ENCODE measurements at places on chromosomes 2 and 18. TPM values are rescaled to one million over a fixed set of nuclear protein-coding genes. Genes with fewer than 3 reads are reported as not detected.

DNA sequence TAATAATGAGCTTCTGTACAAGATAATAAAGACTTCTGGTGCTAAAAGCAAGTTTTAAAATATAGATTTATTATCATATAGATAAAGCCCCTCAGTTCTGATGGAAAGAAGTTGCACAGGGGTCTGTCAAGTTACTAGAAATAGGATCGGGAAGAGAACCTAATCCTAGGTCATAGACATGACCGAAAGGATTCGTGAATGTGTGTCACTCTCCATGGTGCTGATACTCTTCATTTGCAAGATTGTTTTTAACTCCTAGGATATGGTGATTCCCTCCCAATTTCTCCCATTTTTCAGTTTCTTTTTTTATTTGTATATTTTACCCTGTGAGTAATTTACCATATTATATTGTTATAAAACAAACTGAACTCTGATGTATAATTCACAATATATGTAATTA lies 58.9 kb upstream of the CTNNA2 start:
- DNase-seq: no peak

GKN2 gene
- not detected for total RNA-seq

SCYGR4 gene
- total RNA-seq: not detected

DNA sequence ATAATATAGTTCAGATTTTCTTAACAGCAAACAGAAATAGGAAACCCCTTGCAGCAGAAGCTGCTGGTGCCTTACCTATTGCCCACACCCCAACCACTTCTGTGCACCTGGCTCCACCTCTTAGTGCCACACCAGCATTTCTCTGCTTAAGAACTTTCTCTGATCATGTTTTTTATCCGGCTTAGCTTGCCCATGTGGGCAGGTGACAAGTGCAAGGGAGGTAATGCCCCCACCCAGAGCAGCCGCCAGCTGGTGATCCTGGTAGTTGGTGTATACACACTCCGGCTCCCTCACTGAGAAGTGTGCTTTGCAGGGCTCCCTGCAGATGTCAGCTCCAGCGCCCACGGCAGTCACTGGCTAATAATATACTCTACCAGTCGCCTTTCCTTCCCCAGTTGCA lies 126.3 kb downstream of the ALPK2 start:
- DNase-seq: no peak

PDE6D gene
- total RNA-seq: 37.5 TPM

GRCh38 chr2:79223539-79223938 lies 64.0 kb upstream of the REG3A start:
- DNase-seq: no peak

DNA sequence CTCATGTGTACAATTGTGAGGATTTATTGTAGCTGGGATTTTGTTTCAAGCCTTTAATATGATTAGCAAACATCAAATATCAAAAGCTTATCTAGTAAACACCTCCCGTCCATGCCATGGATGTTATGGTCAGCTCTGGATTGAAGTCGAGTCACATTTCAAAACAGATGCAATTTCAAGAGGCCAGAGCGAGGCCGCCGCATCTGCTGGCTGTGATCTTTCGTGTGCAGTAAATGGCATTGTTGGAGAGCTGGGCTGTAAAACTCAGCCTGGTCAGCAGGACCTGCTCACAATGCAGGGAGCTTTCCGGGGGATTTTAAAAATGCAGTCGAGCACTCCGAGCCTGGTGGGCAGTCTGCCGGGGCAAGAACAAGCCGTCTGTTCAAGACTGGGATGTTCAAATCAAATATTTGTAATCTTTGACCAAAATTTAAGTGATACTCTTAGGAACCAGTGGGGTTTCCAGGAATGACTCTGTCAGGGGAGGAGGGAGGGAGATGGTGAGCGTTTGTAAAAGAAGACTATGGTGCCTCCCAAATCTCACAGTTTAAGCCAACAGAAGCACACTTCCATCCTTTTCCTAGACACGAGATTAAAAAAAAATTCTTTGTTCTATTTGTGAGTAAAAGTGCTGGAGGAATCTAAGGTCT lies 97.6 kb downstream of the MYCN start:
- no peak for DNase-seq

DNA sequence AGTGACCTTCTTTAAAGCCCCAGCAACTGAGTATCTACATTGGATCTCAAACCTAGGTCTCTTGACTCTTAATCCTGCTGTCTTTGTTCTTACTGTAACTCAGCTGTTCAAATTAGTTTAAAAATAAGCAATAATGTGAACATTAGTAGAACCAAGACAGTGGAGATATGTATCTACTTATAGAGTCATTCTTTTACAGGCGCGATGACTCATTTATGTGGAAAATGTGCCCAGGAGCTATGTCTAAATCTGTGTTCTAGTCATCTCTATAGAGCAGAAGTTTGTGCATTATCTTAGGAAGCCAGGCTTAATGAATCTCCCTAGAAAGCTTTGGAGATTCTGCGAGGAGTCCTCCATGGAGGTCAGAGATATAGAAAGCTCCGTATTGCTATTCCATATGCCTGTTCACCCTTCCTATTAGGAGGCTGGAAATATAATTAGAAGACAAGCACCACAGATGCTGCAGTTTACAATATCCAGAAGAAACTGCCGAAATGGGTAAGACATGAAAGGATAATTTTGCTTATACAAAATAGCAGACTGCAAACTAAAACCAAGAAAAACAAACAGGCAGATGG lies 211.6 kb downstream of the TRIB2 start:
- DNase-seq: no peak
